ENCODE measurements at places on chromosomes 12 and 14. TPM values are rescaled to one million over a fixed set of nuclear protein-coding genes. Genes with fewer than 3 reads are reported as not detected.

GRCh38 chr12:13258717-13259119 is 62.2 kb downstream of the EMP1 start:
- DNase-seq, result no peak

GRCh38 chr14:71361336-71361735 is 454.1 kb downstream of the PCNX1 start:
- DNase-seq, result no peak

- no peak for DNase-seq
These were observed 71.6 kb downstream of the ITPK1 start for GRCh38 chr14:93044121-93044520.

DNA sequence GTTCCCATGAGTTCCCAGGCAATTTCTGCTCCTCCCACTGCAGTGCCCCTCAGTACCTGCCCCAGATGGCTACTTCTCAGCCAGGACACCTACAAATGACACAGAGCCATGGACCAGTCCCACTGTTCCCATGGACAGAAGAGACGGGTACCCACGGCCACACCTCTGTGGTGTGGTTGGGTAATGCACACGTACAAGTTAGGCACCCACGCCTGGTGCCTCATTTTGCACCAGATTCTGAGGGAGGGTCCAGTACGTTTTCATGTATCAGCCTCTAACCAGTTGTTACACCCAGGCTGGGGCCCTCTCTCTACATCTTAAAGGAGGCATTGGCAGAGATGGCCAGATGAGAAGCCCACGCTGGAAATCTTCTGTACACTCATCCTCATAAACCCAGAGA is 114.0 kb downstream of the DICER1 start:
- no peak for DNase-seq

GRCh38 chr12:110590806-110591326 is 7.7 kb upstream of the PPTC7 start:
- DNase-seq, result peak; percentile 77

DNA sequence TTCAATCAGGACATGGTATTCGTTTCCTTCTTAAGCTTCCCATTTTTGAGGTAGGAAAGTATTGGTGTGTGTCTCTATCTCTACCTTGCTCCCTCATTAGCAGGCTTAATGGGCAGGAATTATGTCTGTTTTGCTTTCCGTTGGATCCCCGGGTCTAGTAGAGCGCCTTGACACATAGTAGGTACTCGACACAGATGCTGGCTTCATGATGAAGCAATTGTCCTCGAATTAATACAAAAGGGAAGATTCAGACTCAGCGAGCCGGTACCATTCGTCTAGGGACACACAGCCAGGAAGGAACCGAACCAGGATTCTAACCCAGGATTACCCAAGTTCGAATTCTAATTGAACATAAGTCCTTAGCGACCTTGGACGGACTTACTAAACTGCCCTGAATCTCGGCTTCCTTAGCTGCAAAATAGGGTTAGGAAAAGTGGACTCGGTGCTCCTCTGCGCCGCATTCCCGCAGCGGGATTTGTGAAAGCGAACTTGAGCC is 496 bp upstream of the ISCU start:
- peak; percentile 63 for DNase-seq

GRCh38 chr12:91098941-91099340 is 12.4 kb downstream of the LUM start:
- no peak for DNase-seq

DNA sequence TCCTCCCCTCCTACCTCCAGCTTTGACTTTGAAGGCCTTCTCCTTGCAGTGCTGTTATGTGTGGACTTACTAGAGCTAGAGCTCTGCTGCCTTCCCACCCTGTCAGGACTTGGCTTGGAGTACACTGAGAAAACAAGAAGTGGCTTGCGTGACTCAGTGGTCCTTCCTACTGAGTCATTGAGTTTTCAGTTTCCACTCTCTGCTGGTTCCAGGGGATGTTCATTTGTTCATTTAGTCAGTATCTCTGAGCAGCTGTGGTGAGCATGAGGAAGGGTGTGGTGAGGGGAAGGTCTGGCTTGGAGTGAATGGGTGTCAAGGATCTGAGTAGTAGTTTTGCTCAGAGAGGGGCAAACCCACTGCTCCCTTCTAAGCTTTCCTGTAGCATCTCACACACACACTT is 17.2 kb upstream of the ELK3 start:
- no peak for DNase-seq

GRCh38 chr12:76757694-76758093 is 6.2 kb upstream of the ZDHHC17 start:
- DNase-seq, result no peak

DNA sequence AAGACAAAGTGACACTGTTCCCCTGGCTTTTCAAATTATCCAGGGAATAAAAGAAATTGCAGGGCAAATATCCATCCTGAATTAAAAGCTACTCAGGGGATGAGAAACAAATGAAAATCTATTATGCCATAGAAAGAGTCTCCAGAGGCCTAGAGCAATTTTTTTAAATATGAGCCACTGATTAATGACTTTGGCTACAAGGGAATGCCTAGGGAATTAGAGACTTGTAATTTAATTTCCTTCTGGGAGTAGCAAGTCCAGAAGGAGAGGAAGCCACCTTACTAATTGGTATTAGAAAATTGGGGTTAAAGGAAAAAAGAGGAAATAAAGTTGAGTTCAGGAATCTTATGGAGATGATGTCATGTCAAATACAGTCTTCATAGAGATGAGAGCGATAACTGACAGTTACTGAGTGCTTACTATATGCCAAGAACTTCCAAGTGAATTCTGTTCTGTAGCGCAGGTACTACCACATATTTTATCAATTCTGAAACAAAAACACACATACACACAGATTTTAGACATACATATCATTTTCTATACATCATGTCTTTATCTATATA is 304.4 kb downstream of the DUSP6 start:
- no peak for DNase-seq

DNA sequence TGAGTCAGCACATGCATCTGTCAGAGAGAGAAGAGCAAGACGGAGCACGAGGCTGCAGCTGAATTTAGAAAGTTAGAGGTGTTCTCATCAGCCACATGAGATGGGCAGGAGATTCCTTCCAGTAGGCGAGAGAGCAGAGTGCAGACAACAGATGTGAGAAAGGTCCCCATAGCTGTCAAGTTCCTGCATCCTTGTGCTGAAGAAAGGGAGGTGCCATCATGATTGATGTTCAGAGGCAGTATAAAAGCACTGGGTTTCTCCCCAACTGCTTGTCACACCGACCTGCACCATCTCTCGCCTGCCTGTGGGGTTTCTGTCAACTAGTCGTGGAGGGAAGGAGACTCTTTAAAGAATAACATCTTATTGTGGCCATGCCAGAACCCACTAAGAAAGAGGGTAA is at the start of gene MYBPC1:
Gene MYBPC1 (plus strand): TSS at position 272 of the 400 bp plus-strand sequence. CDS start 100 bp downstream, at position 372.
- no peak for DNase-seq

DNA sequence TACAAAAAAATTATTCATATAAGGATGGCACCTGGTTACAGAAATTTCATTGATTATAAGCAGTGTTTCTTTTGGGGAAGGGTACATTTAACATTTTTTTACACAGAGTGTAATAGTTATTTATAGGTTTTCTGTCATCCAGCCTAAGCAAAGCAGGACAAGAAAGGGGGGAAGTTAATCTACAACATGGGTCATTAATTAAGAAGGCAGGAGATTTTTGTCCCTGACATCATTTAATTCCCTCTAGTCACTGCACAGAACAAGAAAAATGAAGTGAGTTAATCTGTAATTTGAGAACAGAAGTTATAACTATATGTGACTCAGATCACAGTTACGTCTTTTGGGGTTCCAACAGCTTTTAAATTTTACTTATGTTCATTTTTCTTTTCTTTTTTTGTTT is 173.4 kb downstream of the PTPRO start:
- DNase-seq, result no peak

GRCh38 chr12:57233357-57234232 is 4.1 kb downstream of the SHMT2 start:
- DNase-seq, result no peak

DNA sequence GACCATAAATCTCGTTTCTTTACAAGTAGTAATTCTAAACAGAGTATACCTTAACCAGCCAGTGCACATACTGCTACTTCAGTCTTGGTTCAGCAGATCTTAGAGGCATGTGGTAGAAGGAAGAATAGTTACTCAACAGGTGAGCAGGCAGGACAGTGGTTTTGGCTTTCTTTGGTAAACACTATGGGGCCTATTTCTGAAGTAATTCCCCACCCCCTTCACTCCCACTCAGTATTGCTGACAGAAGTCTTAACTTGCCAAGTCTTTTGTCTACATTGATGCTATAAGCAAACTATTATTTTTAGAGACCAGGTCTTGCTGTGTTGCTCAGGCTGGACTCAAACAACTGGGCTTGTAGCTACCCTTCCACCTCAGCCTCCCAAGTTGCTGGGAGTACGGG is 68.5 kb downstream of the FBXO34 start:
- DNase-seq, result no peak

GRCh38 chr14:92938890-92939671 is 16.1 kb downstream of the CHGA start:
- DNase-seq, result no peak

DNA sequence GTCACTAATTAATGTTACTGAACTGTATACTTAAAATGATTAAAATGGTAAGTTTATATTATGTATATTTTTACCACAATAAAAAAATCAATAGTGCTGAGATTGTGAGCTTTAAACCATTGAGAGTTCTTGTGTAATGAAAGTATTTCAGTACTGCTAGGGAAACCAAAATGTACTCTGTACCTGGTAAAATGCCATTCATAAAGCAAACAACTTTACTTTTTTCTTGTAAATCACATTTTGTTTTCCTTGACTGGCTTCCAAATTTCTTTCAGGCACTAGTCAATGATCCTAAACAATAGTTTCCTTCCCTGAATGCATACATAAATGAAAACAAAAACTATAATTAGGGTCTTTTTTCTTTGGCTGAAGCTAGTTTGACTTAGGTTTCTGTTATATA is 29.4 kb upstream of the SNRPF start:
- DNase-seq, result no peak

Gene GALNT6
- 9.1 TPM for total RNA-seq

Gene FOXA1
- not detected for total RNA-seq

Gene OVCH1
- total RNA-seq, result not detected

Gene TMPRSS12
- not detected for total RNA-seq

Gene KRT74
- total RNA-seq, result not detected

Gene IFT81
- total RNA-seq, result 9.9 TPM

Gene CLEC4C
- total RNA-seq, result not detected

Gene SRGAP1
- 0.14 TPM for total RNA-seq

Gene TAS2R7
- not detected for total RNA-seq

Gene RERGL
- total RNA-seq, result not detected

Gene DEGS2
- total RNA-seq, result not detected

Gene APEX1
- total RNA-seq, result 118 TPM

Gene CEBPE
- 0.11 TPM for total RNA-seq

Gene RPAP3
- 38.2 TPM for total RNA-seq
